ENCODE measurements at places on chromosomes 4 and X.

GRCh38 chrX:17822351-17822750, 38.7 kb downstream of the RAI2 start:
- DNase-seq = no peak

- DNase-seq = no peak
Measured at GRCh38 chrX:74505437-74505836, 84.1 kb downstream of the SLC16A2 start.

GRCh38 chr4:152392079-152392478, 143.8 kb downstream of the FBXW7 start:
- DNase-seq = no peak

GRCh38 chrX:98514032-98514431, 1630.3 kb downstream of the RPA4 start:
- DNase-seq = no peak

GRCh38 chrX:10484683-10485247, 135.6 kb downstream of the MID1 start:
- DNase-seq = no peak

- no peak for DNase-seq
Measured at GRCh38 chrX:2820136-2820771, 8.5 kb upstream of the GYG2 start.

DNA sequence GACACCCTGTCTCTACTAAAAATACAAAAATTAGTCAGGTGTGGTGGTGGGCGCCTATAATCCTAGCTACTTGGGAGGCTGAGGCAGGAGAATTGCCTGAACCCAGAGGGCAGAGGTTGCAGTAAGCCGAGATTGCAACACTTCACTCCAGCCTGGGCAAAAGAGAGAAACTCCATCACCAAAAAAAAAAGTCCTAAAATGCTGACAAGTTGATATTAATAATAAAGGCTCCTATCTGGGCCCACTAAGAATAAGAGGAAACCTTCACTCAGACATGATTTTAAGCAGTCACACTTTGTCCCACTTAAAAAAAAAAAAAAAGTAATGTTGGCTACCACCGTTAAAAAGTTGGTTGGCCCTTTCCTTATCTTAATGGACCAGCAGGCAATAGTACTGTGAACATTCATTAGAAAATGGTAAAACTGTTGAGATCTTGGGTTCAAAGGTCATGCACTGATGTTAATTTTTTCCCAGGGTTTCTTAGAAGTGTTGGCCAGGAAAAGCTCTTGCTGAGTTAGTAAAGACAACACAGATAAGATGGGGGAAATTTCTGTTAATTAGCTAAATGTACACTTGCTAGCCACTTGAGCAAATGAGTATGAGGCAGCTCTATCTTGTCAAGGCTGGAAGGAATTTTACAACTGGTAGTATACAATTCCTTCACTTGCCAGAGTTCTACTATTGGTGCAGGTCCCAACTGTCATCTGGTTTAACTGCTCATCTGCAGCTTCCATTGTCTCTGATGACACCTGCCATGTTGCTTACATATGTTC, 43.6 kb upstream of the BMP2K start:
- no peak for DNase-seq

- DNase-seq = peak; percentile 54
Measured at GRCh38 chr4:10013722-10014121, 7.6 kb downstream of the SLC2A9 start.

DNA sequence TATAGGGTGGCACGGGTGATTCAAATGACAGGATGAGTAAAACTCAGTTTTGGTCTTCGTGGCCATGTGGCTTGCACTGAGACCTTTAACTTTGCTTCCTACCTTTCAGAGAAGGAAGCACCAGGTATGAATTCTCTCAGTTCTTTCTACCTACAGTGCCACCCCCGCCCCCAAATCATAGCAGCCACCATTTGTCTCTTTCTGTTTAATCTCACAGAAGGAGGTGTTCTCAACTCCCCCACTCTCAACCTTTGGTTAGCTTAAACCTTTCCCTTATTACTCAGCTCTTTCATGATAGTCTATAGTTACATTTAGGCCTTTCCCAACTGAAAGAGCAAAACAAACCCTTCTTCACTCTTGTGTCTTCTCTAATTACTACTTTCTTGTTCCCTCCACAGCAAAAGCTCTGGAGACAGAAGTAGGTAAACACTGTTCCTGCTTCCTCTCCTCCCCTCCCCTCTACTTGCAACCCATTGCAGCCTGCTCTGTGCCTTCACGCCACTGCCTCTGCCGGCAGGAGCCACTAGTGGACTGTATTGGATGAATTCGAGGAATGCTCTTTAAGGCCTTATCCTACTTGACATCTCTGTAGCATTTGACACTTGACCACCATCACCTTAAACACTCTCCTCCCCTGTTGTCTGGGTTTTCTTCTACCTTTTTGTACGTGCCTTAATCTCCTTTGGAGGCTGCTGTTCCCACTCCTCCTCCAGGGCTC, 123.7 kb downstream of the AFF1 start:
- DNase-seq = peak; percentile 18

GRCh38 chrX:53279296-53280237, 1.8 kb downstream of the IQSEC2 start:
- peak; percentile 15 for DNase-seq

DNA sequence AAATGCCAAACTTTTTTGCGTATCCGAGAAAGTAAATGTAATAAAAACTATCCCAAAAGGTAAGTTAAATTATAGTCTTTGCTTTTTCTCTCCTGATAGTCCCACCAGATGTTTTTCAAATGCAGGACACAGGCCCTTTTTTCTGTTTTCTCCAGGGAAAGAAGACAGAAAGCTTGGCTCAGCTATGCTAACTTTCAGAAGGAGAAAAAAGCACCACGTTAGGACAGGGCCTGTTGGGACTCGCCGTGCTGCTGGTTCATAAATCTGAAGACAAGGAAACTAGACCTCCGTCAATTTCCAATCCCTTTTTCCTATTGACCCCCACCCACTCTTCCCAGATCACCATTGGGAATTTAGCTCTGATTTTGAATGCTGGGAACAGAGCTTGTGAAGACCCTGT, 220.9 kb upstream of the SFRP2 start:
- no peak for DNase-seq

DNA sequence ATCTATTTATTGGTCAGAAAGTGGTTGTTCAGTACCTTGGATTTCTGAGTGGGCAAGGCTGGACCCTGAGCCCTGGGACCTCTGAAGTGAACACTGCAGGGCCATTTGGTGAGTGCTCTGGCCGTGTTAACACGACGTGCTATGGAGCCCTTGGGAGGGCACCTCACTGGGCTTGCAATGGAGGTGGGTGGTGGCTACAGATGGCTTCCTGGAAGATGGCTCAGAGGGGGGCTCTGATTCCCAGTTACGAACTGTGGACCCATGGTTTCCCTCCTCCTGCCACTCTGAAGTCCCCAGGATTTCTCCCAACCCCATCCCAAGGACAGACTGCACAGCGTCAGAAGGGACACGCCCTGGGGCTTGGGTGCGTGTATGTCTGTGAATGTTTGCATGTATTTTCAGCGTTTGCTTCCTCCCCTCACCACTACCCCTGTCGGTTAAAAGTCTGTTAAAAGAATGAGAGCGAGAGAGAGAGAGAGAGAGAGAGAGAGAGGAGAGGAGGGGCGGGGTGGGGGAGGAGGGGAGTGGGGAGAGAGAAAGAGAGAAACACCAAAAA, 3.7 kb upstream of the RHOH start:
- DNase-seq = peak; percentile 66

- no peak for DNase-seq
Measured at GRCh38 chr4:28948501-28948900, 1771.7 kb upstream of the PCDH7 start.

DNA sequence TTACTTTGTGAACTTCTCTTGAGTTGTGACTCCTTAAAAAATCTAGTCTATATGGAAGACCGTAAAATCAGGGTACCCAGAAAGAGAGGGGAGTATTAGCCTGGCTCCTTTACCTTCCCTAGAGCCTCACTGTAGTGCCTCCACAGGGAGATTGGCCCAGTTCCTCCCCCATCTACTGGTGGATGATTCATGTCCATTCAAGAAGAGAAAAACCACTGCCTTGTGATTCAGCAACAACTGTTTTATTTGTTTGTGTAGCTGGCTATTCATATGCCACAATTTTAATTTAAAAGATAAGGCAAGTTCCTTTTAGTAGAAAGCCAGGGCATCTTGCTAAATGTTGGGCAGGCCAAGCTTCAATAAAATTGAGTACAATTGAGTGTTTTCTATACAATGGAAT, 221.8 kb upstream of the KCNIP4 start:
- no peak for DNase-seq

DNA sequence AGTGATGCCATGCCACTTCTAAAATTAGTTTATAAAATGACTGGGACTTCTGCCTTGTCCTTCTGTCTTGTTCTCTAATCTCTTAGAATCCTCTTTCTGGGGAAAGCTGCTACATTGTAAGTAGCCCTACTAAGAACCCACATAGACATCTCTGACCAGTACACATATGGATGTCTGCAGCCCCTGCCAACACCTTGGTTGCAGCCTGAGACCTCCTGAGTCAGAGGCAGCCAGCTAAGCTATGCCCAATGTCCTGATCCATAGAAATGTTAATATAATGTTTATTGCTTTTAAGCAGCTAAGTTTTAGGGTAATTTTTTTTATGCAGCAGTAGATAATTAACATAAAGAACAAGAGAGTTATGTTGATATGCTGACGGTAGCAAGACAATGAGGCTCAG, 1029.5 kb upstream of the INTU start:
- no peak for DNase-seq

GRCh38 chrX:6968231-6968630, 179.3 kb upstream of the STS start:
- no peak for DNase-seq

DNA sequence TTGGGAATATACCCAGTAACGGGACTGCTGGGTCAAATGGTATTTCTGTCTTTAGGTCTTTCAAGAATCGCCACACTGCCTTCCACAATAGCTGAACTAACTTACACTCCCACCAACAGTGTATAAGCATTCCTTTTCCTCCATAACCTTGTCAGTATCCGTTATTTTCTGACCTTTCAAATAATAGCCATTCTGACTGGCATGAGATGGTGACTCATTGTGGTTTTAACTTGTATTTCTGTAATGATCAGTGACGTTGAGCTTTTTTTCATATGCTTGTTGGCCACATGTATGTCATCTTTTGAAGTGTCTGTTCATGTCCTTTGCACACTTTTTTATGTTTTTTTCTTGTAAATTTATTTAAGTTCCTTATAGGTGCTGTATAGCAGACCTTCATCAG, 81.2 kb downstream of the ADAM29 start:
- DNase-seq = no peak

DNA sequence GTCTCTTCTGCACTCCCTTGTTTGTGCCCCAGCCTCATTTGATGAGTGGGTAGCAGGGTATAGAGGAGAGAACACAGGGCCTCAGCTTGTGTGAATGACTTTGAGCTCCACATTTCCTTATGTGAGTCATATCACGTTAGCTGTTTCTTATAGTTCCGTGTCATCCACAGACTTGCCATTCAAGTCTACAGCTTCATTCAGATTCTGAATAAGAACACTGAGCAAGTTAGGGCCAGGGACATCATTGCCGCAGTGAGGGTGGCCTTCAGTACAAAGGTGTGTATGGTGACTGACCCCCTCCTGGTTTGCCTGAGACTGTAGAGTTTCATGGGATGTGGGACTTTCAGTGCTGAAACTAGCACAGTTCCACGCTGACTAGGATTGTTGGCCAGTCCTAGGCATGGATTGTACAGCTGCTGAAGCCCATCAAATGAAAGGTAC, 23.6 kb downstream of the KLF3 start:
- no peak for DNase-seq
